ELF-1 (cell line): ENCODE measurements at places on chromosomes 7 and 10.

DNA sequence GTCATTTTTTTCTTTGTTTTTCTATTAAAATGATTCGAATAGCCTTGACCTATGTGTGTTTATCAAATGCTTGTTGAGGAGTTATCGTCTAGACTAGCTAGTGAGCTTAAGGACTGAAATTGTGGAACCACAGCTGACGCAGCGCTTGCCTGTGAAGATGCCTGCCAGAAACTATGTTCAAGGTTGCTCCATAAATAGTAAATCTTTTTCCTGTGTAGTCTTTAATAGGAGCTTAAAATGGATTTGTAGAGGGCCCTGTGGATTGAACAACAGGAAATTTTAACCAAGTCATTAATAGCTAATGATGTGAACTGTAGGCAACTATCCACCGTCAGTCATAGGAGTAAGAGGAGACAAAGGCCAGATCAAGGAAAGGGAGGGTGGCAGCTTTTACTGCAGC, 145.1 kb downstream of the GNAI1 start:
- no peak for DNase-seq

- no peak for DNase-seq
Observed at GRCh38 chr7:85829176-85829575, 642.3 kb upstream of the SEMA3D start.

- no peak for DNase-seq
Observed at GRCh38 chr7:23523486-23524075, 8.2 kb downstream of the TRA2A start.

- no peak for DNase-seq
Observed at GRCh38 chr10:124097883-124098282, 4.5 kb upstream of the CHST15 start.

DNA sequence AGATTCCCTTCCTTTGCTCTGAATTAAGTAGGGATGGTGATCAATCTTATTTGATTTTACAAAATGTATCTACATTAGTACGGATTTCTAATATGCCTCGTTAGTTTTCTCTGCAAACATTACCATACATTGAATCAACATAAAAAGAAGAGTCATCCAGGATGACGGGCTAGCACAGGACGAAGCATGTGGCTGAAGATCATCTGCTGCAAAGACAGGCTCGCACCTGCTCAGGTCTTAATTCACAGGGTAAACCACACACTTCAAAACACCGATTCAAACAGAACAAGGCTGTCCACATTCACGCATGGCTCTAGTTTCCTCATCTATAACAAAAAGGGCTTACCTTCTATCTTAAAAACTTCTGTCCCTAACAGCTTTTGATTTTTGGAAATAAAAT, 323.0 kb downstream of the PARD3 start:
- no peak for DNase-seq

- no peak for DNase-seq
Observed at GRCh38 chr7:52775876-52776275, 259.6 kb upstream of the POM121L12 start.

DNA sequence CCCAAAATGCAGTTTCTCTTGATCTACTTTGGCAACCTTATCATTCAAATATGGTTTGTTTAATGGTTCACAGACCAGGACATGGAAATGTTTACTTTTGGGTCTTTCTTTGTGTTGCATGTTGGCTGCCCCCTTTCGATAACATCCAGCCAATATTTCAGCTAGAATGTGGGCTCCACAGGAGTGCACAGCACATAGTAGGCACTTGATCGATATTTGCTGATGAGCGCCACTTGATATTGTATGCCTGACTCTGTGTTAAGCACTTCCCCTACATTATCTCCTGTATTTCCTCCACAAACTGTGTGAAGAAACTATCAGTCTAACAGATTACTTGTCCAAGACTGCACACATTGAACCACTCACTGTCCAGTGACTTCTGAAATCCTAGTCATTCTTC, 60.2 kb downstream of the SMURF1 start:
- no peak for DNase-seq

GRCh38 chr10:93071177-93071472, 2.6 kb upstream of the CYP26A1 start:
- no peak for DNase-seq

GRCh38 chr10:61175316-61175715, 231.3 kb upstream of the RHOBTB1 start:
- no peak for DNase-seq

- no peak for DNase-seq
Observed at GRCh38 chr10:133164816-133165555, 5.0 kb downstream of the KNDC1 start.

- no peak for DNase-seq
Observed at GRCh38 chr7:46764100-46764936, 817.6 kb downstream of the TNS3 start.

- DNase-seq = no peak
Observed at GRCh38 chr10:59281861-59282260, 80.5 kb downstream of the FAM13C start.

DNA sequence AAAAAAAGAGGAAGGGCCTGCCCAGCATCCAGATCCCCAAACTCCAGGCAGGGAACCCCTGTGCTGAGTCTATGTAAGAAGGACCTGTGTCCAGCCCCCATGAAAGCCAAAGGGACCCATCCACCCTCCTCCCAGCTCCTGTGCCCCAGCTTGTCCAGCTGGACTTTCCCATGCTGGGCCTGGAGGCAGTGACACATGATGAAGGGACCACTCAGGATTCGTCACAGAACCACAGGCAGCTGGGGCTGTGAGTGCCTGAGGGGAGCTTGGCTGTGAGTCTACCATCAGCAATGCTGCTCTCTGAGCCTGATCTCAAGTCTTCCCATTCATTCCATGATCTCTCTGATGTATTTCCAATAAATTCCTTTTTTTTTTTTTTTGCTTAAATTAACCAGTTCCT, 36.2 kb upstream of the MNX1 start:
- no peak for DNase-seq

GRCh38 chr7:41688012-41688625, 14.8 kb downstream of the INHBA start:
- no peak for DNase-seq

DNA sequence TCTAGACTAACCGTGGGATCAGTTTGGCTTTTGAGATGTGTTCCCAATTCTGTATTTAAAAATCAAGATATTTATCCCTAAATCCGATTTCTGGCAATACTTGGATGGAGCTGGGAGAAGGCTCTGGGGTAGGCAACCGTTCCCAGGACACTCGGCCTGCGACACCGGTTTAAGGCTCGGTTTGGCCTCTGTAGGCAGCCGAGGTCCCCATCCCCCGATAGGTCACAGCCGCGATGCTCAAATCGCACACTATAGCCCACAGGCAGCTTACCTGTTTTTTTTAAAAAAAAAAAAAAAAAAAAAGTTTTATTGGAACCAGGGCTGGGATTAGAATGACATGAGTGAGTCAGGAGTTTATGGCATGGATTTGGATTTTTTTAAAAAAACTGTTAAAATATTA, 729 bp upstream of the TAF3 start:
- peak; percentile 14 for DNase-seq

DNA sequence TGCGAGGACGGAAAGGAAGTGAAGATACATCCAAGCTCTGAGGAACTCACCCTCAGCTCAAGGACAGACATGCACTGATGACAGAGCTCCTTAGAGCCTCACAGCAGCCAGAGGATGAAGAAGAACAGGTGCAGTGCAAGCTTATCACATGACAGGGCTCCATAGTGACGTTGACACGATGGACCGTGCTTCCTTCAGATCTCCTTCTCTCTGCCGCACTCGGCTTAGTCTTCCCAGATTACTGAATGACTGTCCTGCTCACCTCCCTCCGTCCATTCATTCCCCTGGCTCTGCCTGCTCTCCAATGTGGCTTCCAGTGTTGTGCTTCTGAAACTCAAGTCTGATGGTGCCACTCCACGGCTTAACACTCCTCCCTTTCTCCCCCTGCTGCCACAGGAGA, 161.5 kb upstream of the PFKP start:
- no peak for DNase-seq

DNA sequence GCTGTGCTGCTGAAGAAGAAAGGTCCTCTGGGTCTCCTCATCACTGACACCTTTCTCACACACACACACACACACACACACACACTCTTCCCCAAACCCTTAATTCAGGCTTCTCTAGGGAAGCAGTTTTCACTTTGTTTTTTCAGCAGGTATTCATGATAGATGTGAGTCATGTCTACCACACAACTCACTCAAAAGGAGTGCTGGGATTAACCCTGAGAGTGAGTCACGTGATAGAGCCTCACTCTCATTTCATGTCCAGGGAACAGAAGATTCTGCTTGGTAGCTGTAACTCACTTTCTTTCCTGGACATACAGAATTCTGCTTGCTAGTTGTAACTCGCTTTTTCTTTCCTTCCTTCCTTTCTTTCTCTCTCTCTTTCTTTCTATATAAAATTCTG, 45.4 kb downstream of the VIM start:
- DNase-seq = no peak

DNA sequence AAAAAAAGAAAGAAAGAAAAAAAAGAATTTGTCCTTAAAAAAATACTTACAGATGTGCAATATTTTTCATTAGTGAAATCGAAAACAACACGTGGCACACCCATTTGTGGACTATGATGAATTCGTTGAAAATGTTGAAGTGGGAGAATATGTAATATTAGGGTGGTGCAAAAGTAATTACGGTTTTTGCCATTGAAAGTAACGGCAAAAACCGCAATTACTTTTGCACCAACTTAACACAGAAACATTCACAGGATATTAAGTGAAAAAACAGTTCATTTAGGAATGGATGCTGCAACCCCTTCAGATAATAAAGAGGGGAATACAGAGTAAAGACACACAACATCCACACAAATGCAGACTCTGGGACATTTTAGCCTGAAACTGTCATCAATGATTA, 96.0 kb downstream of the CALN1 start:
- no peak for DNase-seq

GRCh38 chr10:105292236-105292635, 651.1 kb downstream of the SORCS3 start:
- DNase-seq = no peak

- DNase-seq = no peak
Observed at GRCh38 chr10:1102416-1102815, 46.2 kb downstream of the WDR37 start.

DNA sequence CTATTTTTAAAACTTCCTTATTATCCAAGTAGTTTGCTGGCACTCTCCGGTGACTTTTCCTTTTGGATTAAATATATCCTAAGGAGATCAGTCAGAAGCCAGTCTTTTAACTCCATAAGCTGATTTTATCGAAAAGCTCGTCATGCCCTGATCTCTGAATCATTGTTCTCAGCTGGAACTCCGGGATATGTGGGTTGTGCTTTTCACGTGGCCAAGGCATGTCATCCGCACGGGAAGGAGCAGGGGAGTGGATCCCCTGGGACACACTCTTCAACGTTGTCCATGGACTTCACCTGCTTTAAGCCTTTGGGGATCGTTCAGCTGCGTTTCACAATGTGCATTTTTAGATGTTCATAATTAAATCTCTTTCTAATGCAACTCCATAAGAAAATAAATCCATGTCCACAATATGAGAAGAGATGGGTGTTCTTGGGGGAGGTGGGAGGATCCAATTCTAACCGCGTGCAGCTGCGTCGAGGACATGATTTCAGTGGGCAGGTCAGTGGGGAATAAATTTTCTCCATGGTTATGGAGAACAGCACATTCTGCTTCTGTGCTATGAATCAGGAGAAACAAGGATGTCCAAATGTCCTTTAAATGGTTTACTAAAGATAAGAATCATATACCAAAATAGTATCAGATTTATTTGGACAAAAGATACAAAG, 229.5 kb upstream of the ADARB2 start:
- no peak for DNase-seq

- DNase-seq = no peak
Observed at GRCh38 chr10:50613726-50614443, 9.9 kb downstream of the SGMS1 start.

DNA sequence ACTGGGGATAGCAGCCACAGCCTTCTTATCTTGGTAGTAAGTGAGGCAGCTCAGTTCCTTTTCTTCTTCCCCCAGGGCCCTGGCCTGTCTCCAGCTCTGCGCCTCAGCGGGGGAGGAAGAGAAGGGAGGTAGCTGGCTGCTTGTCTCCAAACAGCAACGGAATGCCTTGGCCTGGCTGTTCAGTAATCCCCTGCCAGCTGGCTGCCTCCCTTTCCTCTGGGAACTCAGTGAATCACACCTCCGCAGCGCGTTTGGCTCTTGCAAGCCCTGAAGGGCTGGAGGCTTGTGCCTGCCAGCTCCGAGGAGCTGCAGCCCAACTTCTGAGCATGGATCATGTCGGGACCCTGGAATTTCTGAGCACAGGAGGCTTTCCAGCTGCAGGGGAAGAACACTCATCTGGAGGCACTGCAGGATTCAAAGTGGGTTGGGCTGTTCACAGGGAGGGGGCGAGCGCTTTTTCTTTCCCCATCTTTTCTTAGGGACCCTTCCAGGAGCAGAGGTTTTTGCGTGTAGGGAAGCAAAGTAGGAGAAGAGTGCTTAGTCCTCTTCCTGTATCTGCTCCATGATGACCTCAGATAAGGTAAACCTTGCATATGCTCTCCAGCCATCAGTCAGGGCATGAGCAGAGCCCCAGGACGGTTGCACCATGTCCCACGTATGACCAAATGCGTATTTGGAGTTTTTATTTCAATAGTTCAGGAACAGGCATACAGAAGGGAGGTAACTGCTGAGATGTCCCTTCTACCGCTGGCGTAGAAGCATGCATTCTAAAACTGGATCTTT, 253.2 kb upstream of the INHBA start:
- DNase-seq = peak; percentile 97

DNA sequence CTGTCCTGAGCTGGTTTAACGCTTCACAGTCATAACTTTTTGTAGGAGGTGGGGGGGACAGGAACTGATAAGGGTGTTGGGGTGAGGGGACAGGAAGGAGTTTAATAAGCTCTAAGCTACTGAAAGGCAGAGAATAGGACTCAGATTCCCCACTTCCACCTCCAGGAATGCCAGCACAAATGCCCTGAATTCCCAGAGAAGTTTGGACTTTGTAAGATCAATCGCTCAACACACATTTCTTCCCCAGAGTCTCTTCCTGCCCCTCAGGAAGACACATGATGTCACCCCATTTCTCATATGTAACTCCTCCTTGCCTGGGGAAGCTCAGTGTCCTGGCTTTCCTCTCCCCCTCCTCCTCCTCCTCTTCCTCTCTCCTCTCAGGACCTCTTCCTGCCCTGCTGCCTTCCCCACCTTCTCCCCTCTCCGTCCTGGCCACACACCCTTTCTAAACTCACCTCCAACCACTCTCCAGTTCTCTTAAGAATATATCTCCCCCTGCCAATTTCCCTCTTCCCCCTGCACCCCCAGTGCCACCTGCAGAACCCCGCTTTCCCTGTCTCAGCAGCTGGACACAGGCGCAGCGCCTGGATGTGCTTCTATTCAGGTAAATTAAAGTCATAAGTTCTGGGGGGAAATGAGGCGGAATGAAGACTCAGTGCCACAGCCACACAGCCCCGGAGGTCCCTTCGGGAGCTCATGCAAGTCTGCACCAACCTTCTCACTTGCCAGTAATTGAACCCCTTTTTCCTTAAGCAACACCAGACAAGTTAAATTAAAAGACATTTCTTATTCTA, 5.3 kb upstream of the LOXL4 start:
- no peak for DNase-seq
